ENCODE measurements at places on chromosomes 13 and 19.
A peak's percentile ranks its signal among the peaks of the same experiment; 100 is the strongest.

- no peak for DNase-seq
These were observed 56.4 kb upstream of the KATNAL1 start for GRCh38 chr13:30363725-30364124.

DNA sequence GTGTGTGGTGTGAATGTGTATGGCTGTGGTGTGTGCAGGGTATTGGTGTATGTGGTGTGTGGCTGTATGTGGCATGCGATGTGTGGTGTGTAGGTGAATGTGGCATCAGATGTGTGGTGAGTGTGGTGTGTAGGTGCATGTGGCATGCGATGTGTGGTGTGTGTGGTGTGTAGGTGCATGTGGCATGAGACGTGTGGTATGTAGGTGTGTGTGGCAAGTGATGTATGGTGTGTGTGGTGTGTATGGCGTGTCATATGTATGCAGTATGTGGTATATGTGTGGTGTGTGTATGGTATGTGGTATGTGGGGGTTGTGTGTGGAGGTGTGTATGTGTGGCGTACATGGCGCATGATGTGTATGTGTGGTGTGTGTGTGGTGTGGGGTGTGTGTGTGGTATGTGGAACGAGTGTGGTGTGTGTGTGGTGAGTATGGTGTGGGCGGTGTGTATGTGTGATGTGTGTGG, 63.4 kb downstream of the PEPD start:
- no peak for DNase-seq

DNA sequence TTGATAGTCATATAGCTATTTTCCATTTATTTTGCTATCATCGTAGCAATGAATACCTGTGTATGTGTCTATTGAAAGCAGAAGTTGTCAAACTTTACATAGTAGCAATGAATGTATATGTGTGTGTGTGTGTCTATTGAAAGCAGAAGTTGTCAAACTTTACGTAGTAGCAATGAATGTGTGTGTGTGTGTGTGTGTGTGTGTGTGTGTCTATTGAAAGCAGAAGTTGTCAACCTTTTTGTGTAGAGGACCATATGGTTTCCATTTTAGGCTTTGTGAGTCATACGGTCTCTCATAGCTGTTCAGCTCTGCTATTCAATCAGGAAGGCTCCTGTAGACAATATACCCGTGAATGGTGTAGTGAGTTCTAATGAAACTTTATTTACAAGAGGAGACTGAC, 20.8 kb downstream of the NLRP4 start:
- DNase-seq = no peak

GRCh38 chr13:45353895-45354294, 12.9 kb upstream of the TPT1 start:
- DNase-seq = no peak

GRCh38 chr13:53017433-53017970, 11.1 kb upstream of the OLFM4 start:
- DNase-seq = no peak

- no peak for DNase-seq
These were observed 4.2 kb downstream of the SPINT2 start for GRCh38 chr19:38268539-38268938.

- no peak for DNase-seq
These were observed 14.0 kb downstream of the GRAMD1A start for GRCh38 chr19:35013820-35014754.

- DNase-seq = no peak
These were observed 253.1 kb downstream of the OLFM4 start for GRCh38 chr13:53281677-53282076.

DNA sequence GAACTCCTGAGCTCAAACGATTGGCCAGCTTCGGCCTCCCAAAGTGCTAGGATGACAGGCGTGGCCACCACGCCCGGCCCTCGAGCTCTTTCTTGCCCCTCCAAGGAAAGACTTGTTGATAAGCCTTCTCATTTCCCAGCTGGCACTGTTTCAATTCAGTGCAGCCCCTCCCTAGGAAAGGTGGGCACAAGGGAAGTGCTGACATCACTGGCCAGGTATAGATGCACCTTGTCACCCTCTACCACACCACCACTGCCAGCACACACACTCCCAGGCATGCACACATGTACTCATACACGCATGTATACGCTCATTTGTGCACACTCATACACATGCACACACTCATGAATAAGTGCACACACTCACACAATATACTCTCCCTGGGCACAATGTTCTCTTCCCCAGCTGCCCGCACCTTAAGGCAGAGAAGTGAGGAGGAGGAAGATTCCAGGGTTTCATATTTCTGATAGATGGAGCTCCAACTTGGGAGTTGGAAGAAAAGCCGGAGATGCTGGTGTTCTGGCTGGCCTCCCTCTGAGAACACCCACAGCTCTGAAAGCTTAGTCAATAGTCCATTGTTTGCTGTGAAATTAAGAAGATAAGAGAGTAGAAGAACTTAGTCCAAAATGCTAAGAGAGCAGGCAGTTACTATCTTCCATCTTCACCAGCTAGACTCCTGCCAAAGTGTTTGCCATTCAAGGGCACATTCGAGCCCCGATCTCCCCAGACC, 196.7 kb downstream of the FOXO1 start:
- DNase-seq = no peak

GRCh38 chr13:91196958-91197357, 150.5 kb upstream of the MIR17HG start:
- no peak for DNase-seq

DNA sequence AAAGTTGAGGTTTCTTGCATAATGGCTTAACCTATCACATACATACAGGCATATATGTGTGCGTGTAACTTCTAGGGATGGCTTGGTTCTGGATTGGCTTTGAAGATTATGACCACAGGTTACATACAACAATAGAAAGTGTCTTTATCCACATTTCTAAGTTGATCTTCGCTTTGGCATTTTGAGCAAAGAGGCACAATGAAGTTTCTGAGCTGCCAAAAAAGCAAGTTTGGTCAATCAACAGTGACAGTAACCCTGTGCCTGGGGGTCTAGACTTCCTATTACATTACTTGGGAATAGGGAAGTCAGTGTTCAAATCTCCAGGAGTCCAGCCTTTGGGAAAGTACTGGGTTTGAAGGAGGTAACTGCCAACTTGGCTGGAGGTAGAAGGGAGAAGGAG, 3.1 kb upstream of the SOX1 start:
- DNase-seq = no peak

DNA sequence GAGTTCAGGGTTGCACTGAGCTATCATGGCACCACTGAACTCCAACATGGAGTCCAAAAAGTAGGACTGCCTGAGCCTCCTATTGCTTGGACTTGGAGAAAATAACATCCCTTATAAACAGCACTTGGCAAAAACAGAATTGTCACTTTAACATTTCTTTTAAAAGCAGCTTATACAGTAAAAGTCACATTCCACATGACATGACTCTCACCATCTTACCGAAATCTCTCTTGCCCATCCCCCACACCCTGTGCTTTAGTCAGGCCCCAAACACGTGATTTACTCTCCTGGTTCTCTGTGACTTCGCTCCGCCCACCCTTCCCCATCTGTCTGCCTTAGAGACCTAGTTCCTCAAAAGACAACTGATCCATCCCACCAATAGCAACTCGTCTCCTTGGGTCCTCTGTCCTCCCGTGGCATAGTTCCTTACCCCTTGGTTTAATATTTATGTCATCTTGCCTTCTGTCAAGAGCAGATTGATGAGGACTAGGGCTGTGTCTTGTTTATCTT, 4.6 kb downstream of the SAFB start:
- peak; percentile 61 for DNase-seq

- peak; percentile 90 for DNase-seq
These were observed 11.1 kb upstream of the ARRDC2 start for GRCh38 chr19:17996826-17997316.

DNA sequence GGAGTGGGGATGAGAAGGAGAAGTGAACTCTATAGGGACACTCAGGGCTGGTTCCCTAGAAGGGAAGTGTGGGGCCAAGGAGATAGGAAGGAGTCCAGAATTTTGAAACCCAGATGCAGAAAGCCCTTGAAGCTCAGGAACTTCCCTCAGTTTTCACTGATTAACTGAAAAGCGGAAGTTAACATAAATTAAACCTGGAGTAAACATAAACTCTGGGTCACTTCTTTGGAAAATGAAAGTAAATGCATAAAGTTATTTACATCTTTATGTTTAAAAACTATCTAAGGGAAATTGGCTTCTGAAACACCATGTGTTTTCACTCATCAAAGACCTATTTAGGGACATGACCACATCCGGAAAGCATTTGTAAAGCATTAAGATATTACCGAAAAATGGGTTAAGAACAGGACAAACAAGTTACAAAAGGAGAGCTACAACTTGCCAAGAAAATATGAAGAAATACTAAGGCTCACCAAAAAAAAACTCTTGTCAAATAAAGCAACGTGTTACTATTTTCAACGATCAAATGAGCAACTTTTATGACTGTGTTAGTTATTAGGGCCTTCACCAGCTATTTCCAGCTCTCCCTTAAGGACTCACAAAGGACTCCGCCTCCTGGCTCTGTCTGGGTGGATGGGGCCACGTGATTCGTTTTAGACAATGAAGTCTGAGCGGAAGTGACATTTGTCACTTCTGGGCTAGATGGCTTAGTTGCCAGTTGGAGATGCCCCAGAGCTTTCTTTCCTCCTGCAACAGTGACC, 439.1 kb upstream of the ZNF507 start:
- DNase-seq = no peak

GRCh38 chr19:38209671-38210457, 14.2 kb downstream of the DPF1 start:
- no peak for DNase-seq

DNA sequence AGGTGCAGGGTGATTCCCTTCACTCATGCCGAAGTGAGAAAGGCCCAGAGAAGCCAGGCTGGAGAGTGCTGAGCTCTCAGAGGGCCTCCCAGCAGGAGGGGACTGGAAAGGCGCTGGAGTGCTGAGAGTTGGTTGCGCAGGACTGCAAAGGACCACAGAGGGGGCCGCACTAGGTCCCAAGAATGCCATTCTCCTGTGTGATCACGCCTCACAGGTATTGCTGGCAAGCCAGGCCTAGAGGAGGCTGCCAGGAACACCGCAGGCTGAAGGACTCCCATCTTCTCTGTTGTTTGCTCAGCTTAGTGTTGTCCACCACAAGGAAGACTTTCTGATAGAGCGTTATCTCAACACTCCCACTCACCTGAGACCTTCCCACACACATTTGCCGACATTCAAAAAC, 165.0 kb downstream of the FGF14 start:
- no peak for DNase-seq

DNA sequence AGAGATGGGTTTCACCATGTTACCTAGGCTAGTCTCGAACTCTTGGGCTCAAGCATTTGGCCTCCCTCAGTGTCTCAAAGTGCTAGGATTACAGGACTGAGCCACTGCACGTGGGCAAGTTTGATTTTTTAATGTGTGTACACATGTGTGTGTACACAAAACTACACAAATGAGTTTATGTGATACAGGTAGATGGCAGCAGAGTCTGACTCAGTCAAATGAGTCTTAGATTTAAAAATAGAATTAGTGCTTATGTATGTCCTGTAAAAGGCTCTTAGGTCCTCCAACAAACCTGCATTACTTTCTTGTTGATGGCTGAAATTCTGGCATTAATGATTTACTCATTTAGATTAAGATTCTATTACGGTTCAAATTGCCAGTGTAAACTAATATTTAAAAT, 293.7 kb downstream of the PCDH17 start:
- DNase-seq = no peak

DNA sequence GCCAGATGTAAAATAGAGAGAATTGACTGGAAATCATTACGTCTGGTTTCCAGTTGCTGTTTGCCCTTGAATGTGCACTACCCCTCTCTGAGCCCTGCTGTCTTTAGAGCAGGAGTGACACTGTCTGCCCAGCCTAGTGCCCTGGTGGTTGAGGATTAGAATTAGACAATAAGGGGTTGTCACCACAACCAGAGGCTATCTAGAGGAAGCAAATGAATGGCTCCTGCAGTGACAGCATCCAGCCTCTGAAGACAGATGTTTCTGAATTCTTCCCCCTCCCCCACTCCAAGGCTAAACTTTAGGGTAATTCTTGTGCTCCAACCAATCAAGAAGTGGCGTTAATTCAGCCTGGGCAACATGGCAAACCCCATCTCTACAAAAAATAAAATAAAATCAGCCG, 2.0 kb downstream of the RAB8A start:
- peak; percentile 9 for DNase-seq

DNA sequence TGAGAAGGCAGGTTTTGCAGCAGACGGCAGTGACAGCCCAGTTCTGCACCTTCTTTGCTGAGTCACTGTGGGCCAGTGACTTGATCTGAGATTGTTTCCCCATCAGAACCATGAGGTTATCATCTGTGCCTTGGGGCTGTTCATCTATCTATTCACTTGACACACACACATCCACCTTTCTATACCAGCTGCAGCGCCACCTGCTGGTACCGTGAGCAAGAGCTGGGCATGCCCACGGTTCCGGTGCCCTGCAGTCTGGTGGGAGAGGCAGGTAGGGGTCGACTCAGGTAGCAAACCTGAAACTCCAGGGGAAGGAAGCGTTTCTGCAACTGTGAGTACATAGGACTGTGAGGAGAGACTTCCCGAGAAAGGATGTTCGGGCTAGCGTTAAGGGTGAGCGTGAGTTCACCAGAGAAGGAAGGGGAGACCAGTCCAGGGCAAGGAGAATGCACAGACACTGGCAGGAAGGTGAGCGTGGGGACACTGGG, 7.5 kb upstream of the LIN7B start:
- DNase-seq = peak; percentile 71

- no peak for DNase-seq
These were observed 30.3 kb downstream of the USPL1 start for GRCh38 chr13:30647824-30648521.

GRCh38 chr19:41189425-41190065, 3.5 kb upstream of the CYP2S1 start:
- no peak for DNase-seq

DNA sequence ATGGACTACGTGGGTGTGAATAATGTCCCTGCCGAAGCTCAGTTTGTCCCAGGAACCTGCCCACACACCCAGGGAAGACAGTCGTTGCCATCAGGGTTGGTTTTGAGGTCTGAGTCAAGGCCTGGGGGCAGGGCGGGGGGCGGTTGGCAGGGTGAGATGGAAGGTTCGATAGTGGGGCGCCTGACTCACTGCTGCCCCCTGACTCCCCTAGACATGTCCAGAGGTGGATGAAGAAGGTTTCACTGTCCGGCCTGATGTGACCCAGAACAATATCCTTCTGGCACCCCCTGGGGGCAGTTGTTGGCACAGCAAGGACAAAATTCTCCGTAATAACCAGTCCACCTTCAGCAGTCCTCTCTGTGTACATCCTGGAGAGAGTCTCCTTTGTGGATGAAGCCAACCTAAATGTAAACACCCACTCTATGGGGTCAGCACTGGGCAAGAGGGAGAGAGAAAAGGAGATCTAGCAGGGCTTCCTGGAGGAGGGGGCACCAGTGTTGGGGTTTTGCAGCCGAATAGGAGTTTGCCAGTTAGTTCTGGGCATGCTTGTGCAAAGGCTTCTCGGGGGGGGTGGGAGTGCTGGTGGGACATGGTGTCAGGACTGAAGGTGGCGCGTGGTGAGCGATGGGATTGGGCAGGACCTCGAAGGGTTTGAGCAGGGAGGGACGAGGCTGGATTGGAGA, 19.6 kb upstream of the B3GNT3 start:
- DNase-seq = peak; percentile 55

DNA sequence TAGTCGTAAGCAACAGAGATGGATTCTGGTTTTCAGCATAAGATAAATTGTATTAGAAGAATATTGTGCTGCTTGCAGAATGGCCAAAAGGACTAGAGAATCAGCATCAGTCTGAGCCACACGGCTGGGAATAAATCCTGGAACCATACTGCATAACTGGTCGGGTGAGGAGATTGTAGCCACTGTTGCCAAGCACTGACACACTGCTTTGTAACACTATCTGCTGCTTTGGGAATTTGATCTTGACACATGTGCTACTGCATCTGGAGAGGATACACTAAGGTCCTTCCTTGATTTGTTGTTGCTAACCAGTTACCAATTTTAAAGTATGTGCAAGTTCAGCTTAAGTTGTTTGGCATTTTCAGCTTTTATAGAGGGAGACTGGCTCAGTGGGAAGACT, 1.9 kb downstream of the HNRNPA1L2 start:
- no peak for DNase-seq

GRCh38 chr19:15696654-15697194, 23.8 kb downstream of the CYP4F12 start:
- no peak for DNase-seq

Data from hematopoietic multipotent progenitor cell treated with erythropoietin and hydrocortisone succinate and interleukin-3 and kit ligand, for 15 days (in vitro differentiated cells).